H1 (cell line): ENCODE measurements at places on chromosomes 12 and 14.

DNA sequence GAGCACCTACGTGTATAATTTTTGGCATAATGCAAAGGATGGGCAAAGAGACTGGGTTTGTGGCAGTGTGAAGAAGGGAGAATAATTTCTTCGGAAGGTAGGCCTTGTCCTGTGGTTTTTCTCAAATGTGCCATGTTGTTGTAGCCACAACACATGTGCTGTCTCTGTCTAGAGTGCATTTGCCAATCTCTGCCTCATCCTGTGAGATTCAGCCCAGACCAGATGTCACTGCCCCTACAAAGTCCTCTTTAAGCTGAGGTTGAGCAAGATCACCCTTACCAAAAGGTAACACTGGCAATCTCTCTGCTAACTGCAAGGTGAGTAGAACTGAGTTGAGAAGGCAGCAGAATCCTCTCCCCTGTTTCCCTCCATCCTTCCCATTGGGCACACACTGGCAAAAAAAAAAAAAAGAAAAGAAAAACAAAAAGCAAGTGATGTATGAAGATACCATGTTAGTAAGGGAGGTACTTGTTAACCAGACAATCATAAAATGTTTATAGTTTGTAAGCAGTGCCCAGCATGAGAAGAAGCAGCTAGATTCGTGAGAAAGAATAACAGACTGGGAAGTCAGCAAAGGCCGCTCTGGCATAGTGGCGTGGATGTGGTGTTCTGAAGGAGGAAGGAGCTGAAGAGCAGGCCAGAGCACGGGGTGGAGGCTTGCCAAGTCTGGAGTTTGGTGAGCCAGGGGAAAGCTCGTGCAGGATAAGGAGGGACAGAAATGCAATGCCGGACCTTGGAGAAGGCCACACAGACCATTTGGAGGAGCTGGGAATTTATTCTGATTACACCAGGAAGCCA lies 18.9 kb downstream of the DYRK2 start:
- H3K27me3 ChIP-seq: no peaks in the 10 kb centered on the region
- peaks cover 5% of the 10 kb centered on the region; the same call in 1 of the 2 replicates for H3K36me3 ChIP-seq
- H3K4me1 ChIP-seq: no peaks in the 10 kb centered on the region
- no peak overlapping the region for H3K27ac ChIP-seq

DNA sequence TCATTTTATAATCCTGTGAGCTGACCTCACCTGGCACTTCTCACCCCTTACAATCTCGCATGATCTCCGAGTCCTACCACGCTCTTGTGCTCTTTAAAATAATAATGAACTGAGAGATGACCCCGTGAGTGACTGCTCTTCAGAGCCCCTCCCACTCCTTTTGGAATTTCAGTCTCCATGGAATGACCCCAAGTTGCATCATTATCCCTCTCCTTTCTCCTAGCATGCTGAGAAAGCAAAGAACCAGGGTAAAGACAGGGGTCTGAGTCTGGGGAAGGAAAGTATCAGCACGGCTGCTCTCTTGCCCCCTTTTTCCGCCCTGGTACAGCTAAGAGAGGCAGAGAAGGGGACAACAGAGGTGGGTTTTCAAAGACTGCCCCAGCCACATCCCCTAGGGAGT lies 178.3 kb upstream of the PLEKHA5 start:
- no peaks in the 10 kb centered on the region for H3K27me3 ChIP-seq
- no peaks in the 10 kb centered on the region for H3K36me3 ChIP-seq
- H3K27ac ChIP-seq: no peak overlapping the region

- H3K36me3 ChIP-seq: 0 out of 2 replicates have a peak, but pooled peaks cover 2% of the 10 kb centered on the region
- DNase-seq: no peak
- H3K4me3 ChIP-seq: no peak overlapping the region
- no peaks in the 10 kb centered on the region for H3K27me3 ChIP-seq
- H3K27ac ChIP-seq: no peak overlapping the region
These were observed 59.8 kb downstream of the RNFT2 start for GRCh38 chr12:116797885-116798284.

- DNase-seq: no peak
- H3K4me3 ChIP-seq: no peak overlapping the region
- H3K36me3 ChIP-seq: peaks cover 84% of the 10 kb centered on the region
- no peaks in the 10 kb centered on the region for H3K4me1 ChIP-seq
- no peak overlapping the region for H3K27ac ChIP-seq
These were observed 88.5 kb upstream of the ZFP36L1 start for GRCh38 chr14:68881396-68881795.

DNA sequence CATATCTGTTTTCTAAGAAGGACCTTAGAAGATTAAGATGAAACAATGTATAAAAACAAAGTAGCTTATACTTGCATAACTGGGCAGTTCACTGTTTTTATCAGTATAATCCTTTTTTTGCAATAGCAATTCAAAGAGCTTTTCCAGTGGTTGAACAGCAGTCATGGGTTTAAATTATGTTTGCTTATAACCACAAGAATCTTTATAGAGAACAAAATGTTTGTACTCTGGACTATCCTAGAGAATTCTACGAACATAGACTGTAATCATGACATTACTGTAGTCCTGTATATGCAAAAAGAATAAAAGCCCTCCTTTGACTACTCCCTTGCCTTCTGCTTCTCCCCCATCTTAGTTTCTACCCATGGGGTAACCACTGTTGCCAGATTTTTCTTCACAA lies 5.7 kb downstream of the FAM177A1 start:
- H3K27me3 ChIP-seq: no peaks in the 10 kb centered on the region
- H3K4me3 ChIP-seq: no peak overlapping the region
- H3K4me1 ChIP-seq: no peaks in the 10 kb centered on the region
- H3K27ac ChIP-seq: no peak overlapping the region
